AML-193 (cell line): ENCODE measurements at places on chromosomes 6 and 20.

GRCh38 chr6:156273065-156273711, 504.0 kb upstream of the ARID1B start:
- DNase-seq, result no peak

GRCh38 chr20:52972190-52972937, at the start of gene TSHZ2:
TSHZ2 (plus strand) TSS chr20:52972358; CDS start chr20:52973294, 936 bp downstream.
- no peak for DNase-seq

DNA sequence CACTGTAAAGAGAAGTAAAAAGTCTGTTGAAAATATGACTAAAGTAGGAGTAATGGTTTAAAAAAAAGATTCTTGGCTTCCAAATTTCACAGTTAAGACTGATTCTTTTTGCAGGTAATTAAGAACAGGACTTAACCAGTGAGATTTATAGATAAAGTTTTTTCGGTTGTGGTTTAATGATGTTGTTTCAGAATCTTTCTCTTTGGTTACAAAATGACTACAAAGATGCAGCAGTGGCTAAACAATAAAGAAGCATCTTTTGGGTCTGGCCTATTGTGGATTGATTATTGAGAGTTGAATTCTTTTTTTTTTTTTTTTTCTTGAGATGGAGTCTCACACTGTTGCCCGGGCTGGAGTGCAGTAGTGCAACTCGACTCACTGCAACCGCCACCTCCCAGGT, 109.7 kb downstream of the AKAP7 start:
- no peak for DNase-seq

GRCh38 chr20:9616455-9616805, 102.0 kb downstream of the LAMP5 start:
- no peak for DNase-seq

DNA sequence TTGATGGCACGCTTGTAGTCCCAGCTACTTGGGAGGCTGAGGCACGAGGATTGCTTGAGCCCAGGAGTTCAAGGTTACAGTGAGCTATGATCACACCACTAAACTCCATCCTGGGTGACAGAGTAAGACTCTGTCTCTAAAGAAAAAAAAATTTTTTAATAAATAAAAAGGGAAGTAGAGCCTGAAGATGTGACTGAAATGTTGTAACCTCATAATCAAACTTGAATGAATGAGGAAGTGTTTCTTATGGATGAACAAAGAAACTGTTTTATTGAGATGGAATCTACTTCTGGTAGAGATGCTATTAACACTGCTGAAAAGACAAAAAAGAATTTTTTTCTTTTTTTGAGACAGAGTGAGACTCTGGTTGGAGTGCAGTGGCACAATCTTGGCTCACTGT, 6.7 kb downstream of the MAK start:
- DNase-seq, result peak; percentile 93

- DNase-seq, result no peak
Measured at GRCh38 chr6:56803594-56803993, 151.3 kb upstream of the BEND6 start.

DNA sequence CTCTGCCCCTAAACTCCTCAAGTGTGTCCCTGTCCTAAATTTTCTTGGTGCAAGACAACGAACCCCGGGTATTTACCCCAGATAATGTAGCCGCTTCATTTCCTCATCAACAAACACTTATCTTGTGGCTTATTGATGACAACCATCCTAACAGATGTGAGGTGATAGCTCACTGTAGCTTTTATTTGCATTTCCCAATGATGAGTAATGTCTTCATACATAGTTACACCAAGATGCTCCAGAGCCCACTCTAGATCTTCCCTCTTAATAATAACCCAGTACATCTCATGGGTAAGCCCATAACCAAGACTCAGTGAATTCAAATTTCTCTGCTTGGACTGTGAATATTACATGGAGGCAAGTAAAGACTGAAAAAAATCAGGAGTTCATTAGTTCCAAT, 48.2 kb upstream of the BEND6 start:
- DNase-seq, result no peak

DNA sequence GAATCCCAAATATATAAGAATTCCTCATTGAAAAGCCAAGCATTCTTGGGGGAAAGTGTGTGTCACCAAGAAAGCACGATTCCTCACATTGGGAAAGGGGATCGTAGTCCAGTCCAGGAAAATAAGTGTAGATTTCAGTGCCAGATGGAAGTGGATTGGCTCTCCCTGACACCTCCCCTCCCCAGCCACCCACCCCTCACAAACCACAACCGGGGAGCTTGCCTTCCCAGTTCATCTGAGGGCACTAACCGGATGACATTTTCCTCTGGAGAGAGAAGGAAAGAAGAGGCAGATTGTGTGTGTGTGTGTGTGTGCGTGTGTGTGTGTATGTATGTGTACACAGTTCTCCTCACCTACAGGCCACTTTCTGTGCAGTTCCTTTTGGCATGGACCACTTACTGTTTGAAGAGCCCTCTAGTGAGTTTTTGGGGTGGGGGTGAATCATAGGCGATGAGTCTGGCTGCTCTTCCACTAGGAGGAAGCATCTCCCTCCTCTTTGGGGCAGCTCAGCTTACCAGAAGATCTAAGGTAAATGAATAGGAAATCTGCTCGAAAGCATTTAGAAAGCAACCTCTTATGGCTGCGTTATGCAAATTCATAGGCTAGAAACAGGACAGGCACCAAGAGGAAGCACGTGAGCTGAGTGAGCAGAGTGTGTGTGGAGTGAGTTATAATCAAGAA, 20.8 kb downstream of the DAAM2 start:
- DNase-seq, result no peak

GRCh38 chr6:24766680-24767462, 7.9 kb upstream of the GMNN start:
- peak; percentile 89 for DNase-seq

- DNase-seq, result no peak
Measured at GRCh38 chr6:25558155-25558817, 93.7 kb upstream of the SCGN start.

GRCh38 chr6:28478518-28478917, 35.2 kb upstream of the ZSCAN23 start:
- DNase-seq, result no peak

- DNase-seq, result peak; percentile 50
Measured at GRCh38 chr6:43771210-43771857, 1.3 kb downstream of the VEGFA start.

DNA sequence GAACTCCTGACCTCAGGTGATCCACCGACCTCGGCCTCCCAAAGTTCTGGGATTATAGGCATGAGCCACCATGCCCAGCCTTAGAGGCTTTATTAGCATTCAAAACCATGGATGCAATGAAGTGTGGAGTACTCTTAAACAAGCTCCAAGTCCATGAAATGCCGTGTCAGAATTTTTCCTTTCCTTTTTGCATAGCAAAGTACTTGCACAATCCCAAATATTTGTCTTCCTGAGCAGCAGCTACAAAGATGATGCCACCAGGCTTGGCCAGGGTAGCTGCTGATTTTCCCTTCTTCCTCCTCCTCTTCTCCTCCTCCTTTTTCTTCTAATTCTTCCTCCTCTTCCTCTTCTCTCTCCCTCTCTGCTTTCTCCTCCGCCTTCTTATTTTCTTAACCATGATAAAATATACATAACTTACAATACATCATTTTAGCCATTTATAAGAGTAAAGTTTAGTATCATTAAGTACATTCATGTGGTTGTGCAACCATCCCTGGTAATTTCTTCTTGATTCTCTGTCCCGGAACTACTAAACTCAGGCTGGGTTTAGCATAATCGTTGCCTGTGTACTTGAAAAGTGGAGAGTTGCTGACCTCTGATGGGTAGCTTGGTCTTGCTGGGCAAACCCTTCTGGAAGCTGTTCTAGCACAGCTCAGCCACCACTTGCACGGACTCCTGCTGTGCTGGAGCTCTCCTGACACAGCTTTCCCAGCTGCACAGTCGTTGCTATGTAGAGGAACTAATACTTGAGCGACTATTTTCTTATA, 20.3 kb downstream of the MUCL3 start:
- no peak for DNase-seq

DNA sequence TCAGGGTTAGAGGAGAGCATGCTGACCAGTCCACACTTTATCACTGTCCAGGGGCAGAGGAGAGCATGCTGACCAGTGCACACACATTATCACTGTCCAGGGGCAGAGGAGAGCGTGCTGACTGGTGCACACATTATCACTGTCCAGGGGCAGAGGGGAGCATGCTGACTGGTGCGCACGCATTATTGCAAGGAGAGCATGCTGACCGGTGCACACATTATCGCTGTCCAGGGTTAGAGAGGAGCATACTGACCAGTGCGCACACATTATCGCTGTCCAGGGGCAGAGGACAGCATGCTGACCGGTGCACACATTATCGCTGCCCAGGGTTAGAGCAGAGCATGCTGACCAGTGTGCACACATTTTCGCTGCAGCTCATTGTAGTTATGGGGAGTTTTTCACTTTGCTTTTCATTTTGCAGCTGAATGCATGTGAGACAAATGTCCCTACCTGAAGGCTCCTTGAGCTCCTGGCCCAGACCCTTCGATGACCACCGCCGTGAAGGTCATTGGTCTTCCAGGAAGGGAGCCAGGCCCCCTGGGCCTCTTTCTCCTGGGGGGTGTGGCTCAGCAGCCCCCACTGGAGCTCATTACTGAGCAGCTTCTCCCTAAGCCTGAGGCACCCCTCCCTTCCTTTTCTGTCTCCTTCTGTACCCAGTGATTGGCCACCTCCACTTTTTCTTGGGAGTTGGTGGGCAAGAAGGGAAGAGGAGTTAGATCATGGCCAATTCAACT, 178.8 kb upstream of the AFDN start:
- DNase-seq, result no peak

- no peak for DNase-seq
Measured at GRCh38 chr20:4730780-4731179, 9.1 kb downstream of the PRND start.

- no peak for DNase-seq
Measured at GRCh38 chr6:126753606-126754005, 364.9 kb upstream of the RSPO3 start.

DNA sequence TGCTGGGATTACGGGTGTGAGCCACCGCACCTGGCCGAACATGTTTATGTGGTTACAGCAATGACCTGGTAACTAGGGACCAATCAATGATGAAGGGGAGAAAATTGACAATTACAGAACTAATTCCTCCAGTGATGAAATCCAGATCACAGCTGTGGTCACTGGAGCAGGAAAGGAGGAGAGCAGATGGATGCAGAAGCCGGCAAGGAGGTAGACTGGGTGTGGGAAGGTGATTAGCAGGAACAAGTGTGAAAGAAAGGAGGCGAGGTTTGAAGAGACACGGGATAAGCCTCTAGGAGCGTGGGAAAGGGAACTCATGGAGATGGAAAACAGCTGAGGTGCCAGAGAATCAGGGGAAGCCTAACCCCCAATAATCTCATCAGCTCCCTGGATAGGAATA, 17.2 kb upstream of the SPAG4 start:
- no peak for DNase-seq

DNA sequence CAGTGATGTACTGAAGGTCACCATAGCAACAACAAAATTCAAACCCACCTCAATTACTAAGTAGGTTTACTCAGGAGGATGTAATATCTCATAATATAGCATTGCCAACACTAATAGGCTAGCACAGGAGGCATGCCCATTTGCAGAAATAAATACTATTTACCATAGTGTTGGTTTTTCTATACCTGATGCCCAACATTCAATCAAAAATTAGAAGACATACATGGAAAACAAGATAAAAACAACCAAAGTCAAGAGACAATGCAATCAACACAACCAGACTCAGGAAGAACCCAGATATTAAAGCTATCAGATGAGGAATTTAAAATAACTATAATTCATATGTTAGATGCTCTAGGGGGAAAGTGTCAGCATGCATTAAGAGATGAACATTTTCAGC, 14.3 kb upstream of the TXNDC5 start:
- DNase-seq, result no peak

- no peak for DNase-seq
Measured at GRCh38 chr6:106253172-106253571, 72.4 kb downstream of the ATG5 start.

- no peak for DNase-seq
Measured at GRCh38 chr20:2756056-2756611, 44.3 kb downstream of the CPXM1 start.

- no peak for DNase-seq
Measured at GRCh38 chr6:111524735-111525134, 41.7 kb upstream of the REV3L start.

- DNase-seq, result peak; percentile 2
Measured at GRCh38 chr20:38635721-38636288, 34.2 kb downstream of the ARHGAP40 start.

DNA sequence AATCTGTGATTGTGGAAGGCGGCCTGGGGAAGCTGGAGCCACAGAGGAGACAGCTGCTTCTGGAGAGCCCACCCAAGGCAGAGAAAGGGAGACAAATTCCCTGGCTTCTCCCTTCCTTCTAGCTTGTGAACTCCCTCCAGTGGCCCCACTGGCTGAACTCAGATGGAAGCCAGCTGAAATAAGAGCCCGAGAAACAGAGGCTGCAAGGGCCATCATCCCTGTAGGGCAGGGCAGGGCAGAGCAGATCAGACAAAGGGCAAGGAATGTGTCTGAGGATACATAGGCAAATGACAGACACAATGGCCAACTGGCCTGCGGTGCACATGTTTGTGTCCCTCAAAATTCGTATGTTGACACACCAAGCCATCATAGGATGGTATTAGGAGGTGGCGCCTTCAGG, 25.3 kb downstream of the MDFI start:
- DNase-seq, result no peak

GRCh38 chr6:48401016-48401415, 290.0 kb upstream of the PTCHD4 start:
- DNase-seq, result no peak

DNA sequence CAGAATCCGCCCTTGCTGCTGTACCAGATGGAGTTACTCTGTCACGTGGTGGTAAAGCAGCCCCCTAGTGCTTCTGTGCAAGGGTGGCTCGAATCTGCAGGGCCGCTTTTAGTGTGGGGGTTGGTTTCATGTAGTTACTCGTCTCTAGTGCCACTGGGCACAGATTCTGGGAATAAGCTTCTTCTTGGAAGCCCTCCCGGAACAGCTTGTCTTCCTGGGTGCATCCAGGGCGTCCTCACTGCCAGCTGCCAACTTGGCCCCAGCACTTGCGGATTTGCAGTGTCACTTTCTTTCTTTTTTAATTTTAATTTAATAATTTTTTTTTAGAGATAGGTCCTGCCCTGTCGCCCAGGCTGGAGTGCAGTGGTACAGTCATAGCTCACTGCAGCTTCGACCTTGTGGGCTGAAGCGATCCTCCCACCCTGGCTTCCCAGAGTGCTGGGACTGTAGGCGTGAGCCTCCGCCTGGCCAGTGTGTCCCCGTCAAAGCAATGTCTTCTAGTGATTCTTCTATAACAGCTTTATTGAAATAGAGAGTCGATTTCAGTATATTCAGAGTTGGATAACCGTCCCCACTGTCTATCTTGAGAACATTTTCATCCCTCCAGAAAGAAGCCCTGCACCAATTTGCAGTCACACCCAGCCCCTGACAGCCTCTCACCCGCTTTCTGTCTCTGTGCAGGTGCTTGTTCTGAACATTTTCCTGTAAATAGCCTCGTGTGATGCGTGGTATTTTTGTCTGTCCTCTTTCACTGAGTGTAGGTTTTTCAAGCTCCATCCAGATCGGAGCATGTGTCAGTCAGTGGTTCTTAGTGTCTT, 25.9 kb downstream of the PYGB start:
- no peak for DNase-seq

DNA sequence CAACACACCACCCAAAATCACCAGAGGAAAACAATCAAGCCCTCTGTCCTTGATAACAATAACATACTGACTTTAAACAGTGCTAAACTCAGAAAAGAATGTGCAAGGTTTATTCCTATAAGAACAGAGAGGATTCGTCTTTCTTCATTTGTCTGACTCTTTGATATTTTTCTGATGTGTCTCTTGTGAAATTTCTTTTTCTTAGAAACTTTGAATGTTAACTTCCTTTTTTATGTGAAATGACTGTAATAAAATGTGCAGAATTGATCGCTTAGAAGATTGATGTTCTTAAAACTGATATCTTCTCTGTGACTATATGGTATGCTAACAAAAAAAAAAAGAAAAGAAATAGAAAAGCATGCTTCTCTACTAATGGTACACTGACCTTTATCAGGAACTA, 947.4 kb upstream of the CITED2 start:
- peak; percentile 71 for DNase-seq
